ENCODE measurements at places on chromosomes 2 and 18. TPM values are rescaled to one million over a fixed set of nuclear protein-coding genes. Genes with fewer than 3 reads are reported as not detected.

Gene GKN2
- not detected for total RNA-seq

Gene C2orf66
- not detected for total RNA-seq

Gene NEU4
- total RNA-seq = not detected

Gene SLC4A3
- not detected for total RNA-seq

Gene UGT1A4
- total RNA-seq = not detected

DNA sequence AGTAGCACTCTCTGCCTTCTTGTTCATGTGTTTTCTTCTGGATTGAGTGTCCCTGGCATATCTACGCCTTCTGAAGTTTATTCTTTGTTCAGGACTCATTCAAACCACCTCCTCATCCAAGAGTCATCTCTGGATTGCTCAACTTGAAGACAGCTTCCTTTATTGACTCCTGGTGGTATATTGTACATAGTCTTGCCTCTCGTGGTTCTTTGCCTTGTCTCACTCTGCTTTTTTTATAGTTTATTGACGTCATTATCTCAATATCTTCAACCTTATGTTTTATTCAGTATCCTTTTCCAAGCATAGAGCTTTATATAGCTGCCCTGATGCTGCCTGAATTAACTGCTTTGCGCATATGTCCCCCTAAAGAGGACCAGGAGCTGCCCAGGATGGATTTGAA, 161.7 kb downstream of the INSIG2 start:
- no peak overlapping the region for H3K4me3 ChIP-seq
- peaks cover 25% of the 10 kb centered on the region for H3K27me3 ChIP-seq
- no peaks in the 10 kb centered on the region for H3K36me3 ChIP-seq

GRCh38 chr2:1886405-1886992, 142.2 kb upstream of the PXDN start:
- DNase-seq = peak; percentile 63
- peaks cover 17% of the 10 kb centered on the region for H3K27me3 ChIP-seq
- H3K27ac ChIP-seq = no peak overlapping the region

DNA sequence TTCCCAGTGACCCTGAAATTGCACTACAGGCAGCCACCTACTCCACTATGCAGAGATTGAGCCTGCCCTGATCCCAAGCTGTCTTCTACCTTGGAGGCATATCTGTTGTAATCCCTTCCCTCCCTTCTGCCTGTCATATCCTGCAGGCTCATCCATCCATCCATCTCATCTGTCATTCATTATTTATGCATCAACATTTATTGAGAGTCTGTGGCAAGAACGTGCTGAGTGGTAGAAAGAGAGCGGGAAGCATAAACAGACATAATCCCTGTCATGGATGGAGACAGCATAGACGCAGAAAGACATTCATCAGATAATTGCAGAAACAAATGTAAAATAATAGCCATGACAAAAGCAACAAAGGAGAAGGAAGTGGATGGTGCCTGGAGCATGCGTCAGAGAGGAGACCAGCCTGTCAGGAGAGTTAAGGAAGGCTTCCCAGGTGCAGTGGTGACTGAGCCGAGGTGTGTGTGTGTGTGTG, 110.7 kb upstream of the STPG4 start:
- H3K4me1 ChIP-seq = no peaks in the 10 kb centered on the region
- no peaks in the 10 kb centered on the region for H3K36me3 ChIP-seq
- no peaks in the 10 kb centered on the region for H3K27me3 ChIP-seq
- H3K27ac ChIP-seq = no peak overlapping the region
- H3K4me3 ChIP-seq = no peak overlapping the region

GRCh38 chr2:108579623-108580022, 45.4 kb downstream of the LIMS1 start:
- no peak overlapping the region for H3K4me3 ChIP-seq
- no peak overlapping the region for H3K27ac ChIP-seq
- H3K27me3 ChIP-seq = no peaks in the 10 kb centered on the region
- no peaks in the 10 kb centered on the region for H3K36me3 ChIP-seq
- no peak for DNase-seq
- H3K4me1 ChIP-seq = peaks cover 16% of the 10 kb centered on the region

DNA sequence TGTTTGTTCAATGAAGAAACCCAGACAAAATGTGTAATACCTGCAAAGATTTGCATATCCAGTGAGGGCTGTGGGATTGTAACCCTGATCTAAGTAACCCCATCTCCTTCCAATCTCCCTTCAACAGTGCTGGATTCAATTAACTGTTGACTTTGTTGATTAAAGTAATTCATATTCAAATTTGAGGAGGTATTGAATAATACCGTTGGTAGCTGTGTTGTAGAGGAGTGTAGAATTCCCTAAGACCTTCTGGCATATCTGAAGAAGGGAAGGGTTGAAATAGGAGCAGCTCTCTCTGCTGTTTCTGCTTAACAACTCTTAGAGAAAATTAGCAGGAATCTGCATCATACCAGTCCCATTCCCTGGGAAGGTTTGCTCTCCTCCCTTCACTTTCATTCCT, 28.2 kb downstream of the MAIP1 start:
- no peak overlapping the region for H3K4me3 ChIP-seq
- peaks cover 10% of the 10 kb centered on the region for H3K4me1 ChIP-seq
- no peak overlapping the region for H3K27ac ChIP-seq
- no peak for DNase-seq

DNA sequence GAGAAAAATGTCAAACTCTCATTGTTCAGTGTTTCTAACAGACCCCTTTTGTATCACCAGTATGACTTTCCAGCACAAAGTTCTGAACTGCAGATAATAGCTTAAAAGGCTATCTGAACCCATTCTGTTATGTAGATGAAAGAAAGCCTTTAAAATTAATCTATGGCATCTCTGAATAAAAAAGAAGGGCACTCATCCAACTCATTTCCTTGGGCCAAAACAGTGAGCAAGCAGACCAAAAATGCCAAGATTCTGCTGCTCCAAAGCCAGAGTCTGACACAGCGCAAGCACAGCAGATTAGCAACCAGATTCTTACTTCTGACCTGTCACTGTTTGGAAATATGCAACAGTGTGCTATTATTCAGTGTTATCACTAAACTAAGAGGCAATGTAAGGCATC, 22.6 kb upstream of the ITGA6 start:
- DNase-seq = no peak
- no peaks in the 10 kb centered on the region for H3K27me3 ChIP-seq
- no peak overlapping the region for H3K4me3 ChIP-seq
- no peak overlapping the region for H3K27ac ChIP-seq

DNA sequence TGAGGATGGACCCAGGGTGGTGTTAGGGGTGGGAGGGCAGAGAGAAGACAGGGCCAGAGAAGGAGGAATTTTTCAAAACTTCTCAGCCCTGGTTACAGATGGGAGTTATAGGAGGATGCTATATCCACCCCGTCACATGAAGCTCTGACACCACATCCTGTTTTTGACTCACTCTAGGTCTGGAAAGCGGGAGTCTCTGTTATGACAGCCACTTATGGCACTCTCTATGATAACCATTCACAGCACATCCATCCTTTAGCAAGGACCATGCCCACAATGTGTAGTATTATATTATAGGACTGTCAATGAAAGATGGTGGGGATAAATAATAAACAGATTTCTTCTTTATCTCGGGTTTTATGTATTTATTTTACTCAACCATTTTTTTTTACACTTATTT, 461.2 kb downstream of the CDH2 start:
- no peak for DNase-seq
- H3K27ac ChIP-seq = no peak overlapping the region
- H3K4me1 ChIP-seq = no peaks in the 10 kb centered on the region

GRCh38 chr2:147222506-147222905, 622.3 kb upstream of the ACVR2A start:
- H3K4me1 ChIP-seq = peaks cover 3% of the 10 kb centered on the region
- H3K36me3 ChIP-seq = no peaks in the 10 kb centered on the region
- no peak overlapping the region for H3K4me3 ChIP-seq
- no peaks in the 10 kb centered on the region for H3K27me3 ChIP-seq
- DNase-seq = no peak

GRCh38 chr2:4139316-4139715, 435.9 kb downstream of the DCDC2C start:
- H3K4me1 ChIP-seq = no peaks in the 10 kb centered on the region
- no peak overlapping the region for H3K4me3 ChIP-seq
- no peak for DNase-seq

- no peak for DNase-seq
- no peaks in the 10 kb centered on the region for H3K36me3 ChIP-seq
- peaks cover 6% of the 10 kb centered on the region for H3K4me1 ChIP-seq
- H3K27ac ChIP-seq = no peak overlapping the region
- H3K4me3 ChIP-seq = no peak overlapping the region
- no peaks in the 10 kb centered on the region for H3K27me3 ChIP-seq
These were observed 98.2 kb upstream of the LCLAT1 start for GRCh38 chr2:30348825-30349224.

- H3K36me3 ChIP-seq = no peaks in the 10 kb centered on the region
- no peak for DNase-seq
- H3K4me3 ChIP-seq = no peak overlapping the region
These were observed 27.5 kb upstream of the FAHD2A start for GRCh38 chr2:95374921-95375471.

DNA sequence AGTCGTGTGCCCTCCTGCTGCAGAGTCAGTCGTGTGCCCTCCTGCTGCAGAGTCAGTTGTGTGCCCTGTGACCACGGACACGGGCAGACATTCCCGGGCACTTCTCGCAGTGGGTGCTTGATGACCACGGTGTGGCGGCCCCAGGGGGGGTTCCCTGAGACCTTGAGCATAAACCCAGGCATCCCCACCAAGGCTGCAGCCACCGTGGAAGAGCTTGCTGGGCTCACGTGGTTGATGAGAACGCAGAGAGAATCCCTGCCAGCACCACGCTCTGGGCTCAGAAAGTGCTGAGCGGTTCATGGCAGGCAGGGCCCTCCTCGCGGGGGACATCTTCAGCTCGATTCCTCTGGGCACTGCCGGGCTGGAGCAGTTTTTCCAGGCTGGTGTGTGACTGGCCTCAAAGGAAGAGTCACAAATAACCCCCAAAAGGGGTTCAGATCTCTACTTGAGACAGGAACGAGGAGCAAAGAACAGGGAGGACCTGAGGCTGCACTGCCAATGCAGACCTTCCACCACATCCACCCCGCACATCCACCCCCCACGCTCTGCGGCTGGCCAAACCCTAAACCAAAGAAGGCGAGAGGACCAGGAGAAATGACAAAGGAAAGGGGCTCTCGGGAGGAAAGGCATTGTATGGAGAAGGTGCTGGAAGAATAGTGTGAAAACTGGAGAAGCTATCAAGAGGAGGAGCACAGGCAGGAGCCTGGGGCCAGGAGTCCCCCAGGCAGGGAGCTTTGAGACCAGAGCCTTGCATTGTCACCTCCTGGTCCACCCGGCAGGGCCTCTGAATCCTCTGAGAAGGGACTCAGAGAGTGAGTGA, 8.4 kb upstream of the PER2 start:
- no peaks in the 10 kb centered on the region for H3K4me1 ChIP-seq
- no peaks in the 10 kb centered on the region for H3K36me3 ChIP-seq
- DNase-seq = no peak

DNA sequence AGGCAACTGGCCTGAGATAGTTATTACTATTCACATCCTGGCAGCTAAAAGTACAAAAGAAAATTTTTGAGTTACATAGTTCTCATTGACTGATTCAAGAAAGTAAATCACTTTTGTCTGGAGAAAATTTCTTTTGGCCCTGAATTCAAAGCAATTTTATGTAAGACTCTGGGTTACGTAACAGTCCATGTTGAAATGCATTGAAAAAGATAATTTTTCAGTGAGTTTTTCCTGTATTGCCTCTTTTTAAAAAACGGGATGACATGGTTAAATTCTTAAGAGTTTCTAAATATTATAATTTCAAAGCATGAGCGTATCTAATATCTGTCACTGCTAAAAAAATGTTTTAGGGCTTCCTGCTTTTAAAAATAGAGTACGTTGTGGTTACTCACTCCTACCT, 72.7 kb downstream of the ANKRD12 start:
- peaks cover 8% of the 10 kb centered on the region for H3K36me3 ChIP-seq
- peaks cover 13% of the 10 kb centered on the region for H3K4me1 ChIP-seq
- no peak for DNase-seq
- no peak overlapping the region for H3K27ac ChIP-seq
- no peak overlapping the region for H3K4me3 ChIP-seq

GRCh38 chr2:231100990-231101389, 23.9 kb downstream of the HTR2B start:
- no peak overlapping the region for H3K4me3 ChIP-seq
- peaks cover 12% of the 10 kb centered on the region for H3K4me1 ChIP-seq
- H3K27me3 ChIP-seq = no peaks in the 10 kb centered on the region
- H3K36me3 ChIP-seq = peaks cover 56% of the 10 kb centered on the region
- no peak overlapping the region for H3K27ac ChIP-seq
- DNase-seq = no peak
